ENCODE measurements at places on chromosomes 6 and 20.

- no peak for DNase-seq
Measured at GRCh38 chr6:61980622-61981021, 305.4 kb downstream of the KHDRBS2 start.

GRCh38 chr6:30826961-30827342 is 57.4 kb upstream of the DDR1 start:
- peak; percentile 47 for DNase-seq

DNA sequence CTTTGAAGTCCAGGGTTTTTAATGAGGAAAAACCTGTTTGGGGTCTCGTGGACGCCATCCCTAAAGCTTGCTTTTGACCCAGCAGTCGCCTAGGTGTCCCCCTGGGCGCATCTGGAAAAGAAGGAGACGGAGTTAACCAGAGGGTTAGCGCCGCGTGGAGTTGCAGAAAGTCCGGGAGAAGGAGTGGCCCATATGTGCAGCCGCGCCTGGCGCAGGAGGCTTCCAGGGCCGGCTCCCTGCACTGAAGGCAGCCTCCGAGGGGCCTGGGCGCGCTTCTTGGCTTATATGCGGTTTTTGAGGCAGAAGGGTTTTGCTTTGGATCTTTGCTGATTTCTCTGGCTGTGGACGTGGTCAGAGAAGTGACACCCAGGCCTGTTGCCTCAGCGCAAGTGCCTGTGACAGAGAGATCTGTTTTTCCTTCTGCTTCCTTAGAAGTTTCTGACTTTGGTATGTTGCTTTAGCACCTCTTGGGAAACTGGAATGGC is 987 bp downstream of the TMEM181 start:
- peak; percentile 25 for DNase-seq

- DNase-seq, result peak; percentile 66
Measured at GRCh38 chr6:16669227-16669626, 92.0 kb downstream of the ATXN1 start.

DNA sequence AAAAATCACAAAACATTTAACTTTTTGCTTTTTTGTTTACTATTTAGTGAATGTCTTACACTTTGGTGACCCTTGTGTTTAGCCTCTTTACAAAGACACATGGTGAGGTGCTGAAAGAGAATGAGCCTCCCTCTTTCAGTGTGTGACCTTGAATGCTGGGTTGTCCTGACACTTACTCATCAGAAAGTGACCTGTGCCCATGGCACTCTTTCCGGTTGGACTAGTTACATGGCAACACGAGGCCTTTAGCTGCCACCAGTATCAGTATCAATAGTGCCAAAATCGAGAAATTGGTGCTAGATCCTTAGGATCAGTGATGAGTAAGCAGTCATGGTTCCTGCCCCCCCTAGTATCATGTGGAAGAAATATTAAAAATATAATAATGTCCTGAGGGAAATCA is 1.7 kb upstream of the RPL7L1 start:
- DNase-seq, result no peak

DNA sequence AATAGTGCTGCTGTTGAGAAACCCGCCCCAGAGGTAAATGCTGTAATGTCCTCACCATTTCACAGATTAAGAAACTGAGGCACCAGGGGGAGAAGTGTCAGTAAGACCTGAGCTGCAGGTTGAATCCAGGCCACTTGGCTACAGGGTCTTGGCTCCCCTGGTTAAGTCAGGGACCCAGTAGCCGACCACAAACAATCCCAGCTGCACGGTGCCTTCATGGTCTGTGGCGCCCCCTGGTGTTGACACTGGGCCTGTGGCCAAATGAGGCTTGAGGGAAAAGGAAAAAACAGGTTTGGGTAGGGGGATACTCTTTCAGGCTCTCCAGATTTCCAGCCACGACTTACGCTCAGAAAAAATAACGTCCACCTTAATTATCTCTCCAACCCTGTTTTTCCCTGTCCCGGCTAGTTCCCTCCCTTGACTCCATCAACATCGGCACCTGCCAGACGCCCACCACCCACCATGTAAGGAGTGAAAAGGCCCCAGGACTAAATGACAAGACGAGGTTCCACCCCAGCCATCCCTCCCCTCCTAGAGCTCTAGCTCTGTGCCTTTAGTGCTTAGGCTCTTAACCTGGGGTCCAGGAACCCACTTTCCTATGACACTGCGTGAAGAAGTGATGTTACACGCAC is 47.7 kb upstream of the POLR1H start:
- DNase-seq, result no peak

Measured in activated naive CD8-positive, alpha-beta T cell treated with anti-CD3 and anti-CD28 coated beads, Interleukin-2, amount 50 U/mL, for 24 hours (primary cell).